ENCODE measurements at places on chromosomes 2 and 18. TPM values are rescaled to one million over a fixed set of nuclear protein-coding genes. Genes with fewer than 3 reads are reported as not detected.
A peak's percentile ranks its signal among the peaks of the same experiment; 100 is the strongest.

Gene ALPG
- not detected for total RNA-seq

Gene RNF152
- total RNA-seq: 131 TPM

Gene MSTN
- total RNA-seq: not detected

DNA sequence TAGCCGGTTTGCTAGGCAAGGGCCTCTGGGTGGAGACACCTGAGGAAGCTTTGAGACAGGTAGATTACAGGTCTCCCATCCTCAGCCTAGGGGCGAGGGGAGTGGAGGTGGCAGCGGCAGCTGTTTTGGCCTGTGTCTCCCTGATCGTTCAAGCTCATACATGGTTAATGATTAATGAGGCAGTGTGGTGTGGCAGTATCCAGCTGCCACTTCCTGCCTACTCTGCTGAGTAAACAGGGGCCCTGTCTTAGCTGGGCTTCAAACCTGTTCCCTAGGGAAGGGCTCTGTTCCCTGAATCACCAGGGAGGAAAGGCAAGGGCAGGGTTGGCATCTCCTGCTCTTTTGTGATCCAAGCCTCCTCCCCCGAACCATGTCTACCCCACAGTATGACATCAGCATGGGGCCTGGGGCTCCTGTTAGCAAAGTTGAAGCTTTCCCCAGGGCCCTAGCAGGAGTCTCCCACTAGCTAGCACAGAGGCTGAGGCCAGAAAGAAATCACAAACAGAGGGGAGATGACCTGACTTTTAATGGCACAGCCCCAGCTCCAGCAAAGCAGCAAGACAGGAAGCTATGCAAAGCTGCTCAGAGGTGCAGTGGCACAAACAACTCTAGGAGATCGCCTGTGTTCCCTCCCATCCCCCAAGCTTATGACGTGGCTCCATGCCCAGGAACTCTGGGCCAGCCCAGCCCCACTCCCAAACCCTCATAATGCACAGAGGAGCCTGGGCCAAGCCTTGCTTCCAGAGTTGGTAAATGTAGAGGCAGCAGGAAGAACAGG lies 3.7 kb upstream of the TUBA4B start:
- H3K27me3 ChIP-seq: peaks cover 30% of the 10 kb centered on the region
- peak overlapping the region; percentile 17 for H3K4me3 ChIP-seq
- peaks cover 21% of the 10 kb centered on the region for H3K4me1 ChIP-seq
- H3K36me3 ChIP-seq: peaks cover 14% of the 10 kb centered on the region

GRCh38 chr2:652881-653480 lies 24.2 kb downstream of the TMEM18 start:
- no peak overlapping the region for H3K4me3 ChIP-seq
- no peak for DNase-seq
- H3K4me1 ChIP-seq: no peaks in the 10 kb centered on the region
- H3K27ac ChIP-seq: no peak overlapping the region

- H3K4me3 ChIP-seq: no peak overlapping the region
- no peaks in the 10 kb centered on the region for H3K36me3 ChIP-seq
- DNase-seq: no peak
Observed at GRCh38 chr2:23037596-23037995, 347.4 kb upstream of the KLHL29 start.

DNA sequence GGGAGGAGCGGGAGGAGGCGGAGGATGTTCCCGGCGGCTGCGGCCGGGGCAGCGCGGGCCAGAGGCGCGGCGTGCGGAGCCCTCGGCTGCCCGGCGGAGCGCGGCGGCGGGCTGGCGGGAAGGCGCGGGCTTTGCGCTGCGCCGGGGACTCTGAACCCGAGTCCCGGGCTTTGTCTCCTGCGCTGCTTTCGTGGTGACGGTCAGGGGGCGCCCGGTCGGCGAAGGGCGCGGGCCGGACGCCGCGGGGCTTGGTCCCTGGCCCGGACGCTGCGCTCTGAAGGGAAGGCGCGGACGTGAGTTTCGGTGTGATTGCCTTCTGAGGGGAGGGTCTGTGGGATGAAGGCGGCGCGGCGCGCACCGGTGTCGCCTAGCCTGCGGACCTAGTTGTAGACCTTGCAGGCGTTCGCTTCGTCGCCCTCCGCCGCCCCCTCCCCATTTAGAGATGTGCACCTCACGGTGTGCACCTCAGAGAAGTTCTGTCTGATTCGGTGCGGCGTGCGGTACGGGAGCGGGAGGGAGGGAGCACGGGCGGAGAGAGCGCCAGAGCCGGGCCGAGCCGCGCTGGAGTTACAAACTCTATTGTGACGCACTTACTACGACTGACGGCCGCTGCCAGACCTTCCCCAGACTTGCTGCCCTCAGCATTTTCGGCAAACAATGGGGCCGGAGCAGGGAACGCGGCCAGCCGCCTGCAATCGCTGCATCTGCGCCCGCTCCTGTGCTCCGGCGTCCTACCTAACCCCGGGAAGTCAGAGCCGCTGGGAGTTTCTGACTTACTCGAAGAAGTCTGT lies 2.1 kb downstream of the BCL2L11 start:
- H3K27ac ChIP-seq: peak overlapping the region; percentile 98
- peaks cover 38% of the 10 kb centered on the region for H3K36me3 ChIP-seq
- DNase-seq: peak; percentile 91
- H3K4me3 ChIP-seq: peak overlapping the region; percentile 85
- H3K27me3 ChIP-seq: peaks cover 24% of the 10 kb centered on the region

- H3K4me3 ChIP-seq: no peak overlapping the region
- no peak for DNase-seq
- H3K27me3 ChIP-seq: no peaks in the 10 kb centered on the region
- no peaks in the 10 kb centered on the region for H3K4me1 ChIP-seq
- H3K27ac ChIP-seq: no peak overlapping the region
Observed at GRCh38 chr2:147067136-147067535, 777.7 kb upstream of the ACVR2A start.

- peak overlapping the region; percentile 98 for H3K27ac ChIP-seq
- H3K4me1 ChIP-seq: no peaks in the 10 kb centered on the region
- H3K36me3 ChIP-seq: peaks cover 33% of the 10 kb centered on the region
- peak overlapping the region; percentile 91 for H3K4me3 ChIP-seq
Observed at GRCh38 chr2:200863782-200864175, 679 bp downstream of the CLK1 start.

GRCh38 chr2:20178249-20178607 lies 46.7 kb downstream of the SDC1 start:
- H3K4me3 ChIP-seq: no peak overlapping the region
- no peaks in the 10 kb centered on the region for H3K36me3 ChIP-seq
- no peak for DNase-seq
- peaks cover 3% of the 10 kb centered on the region for H3K27me3 ChIP-seq

DNA sequence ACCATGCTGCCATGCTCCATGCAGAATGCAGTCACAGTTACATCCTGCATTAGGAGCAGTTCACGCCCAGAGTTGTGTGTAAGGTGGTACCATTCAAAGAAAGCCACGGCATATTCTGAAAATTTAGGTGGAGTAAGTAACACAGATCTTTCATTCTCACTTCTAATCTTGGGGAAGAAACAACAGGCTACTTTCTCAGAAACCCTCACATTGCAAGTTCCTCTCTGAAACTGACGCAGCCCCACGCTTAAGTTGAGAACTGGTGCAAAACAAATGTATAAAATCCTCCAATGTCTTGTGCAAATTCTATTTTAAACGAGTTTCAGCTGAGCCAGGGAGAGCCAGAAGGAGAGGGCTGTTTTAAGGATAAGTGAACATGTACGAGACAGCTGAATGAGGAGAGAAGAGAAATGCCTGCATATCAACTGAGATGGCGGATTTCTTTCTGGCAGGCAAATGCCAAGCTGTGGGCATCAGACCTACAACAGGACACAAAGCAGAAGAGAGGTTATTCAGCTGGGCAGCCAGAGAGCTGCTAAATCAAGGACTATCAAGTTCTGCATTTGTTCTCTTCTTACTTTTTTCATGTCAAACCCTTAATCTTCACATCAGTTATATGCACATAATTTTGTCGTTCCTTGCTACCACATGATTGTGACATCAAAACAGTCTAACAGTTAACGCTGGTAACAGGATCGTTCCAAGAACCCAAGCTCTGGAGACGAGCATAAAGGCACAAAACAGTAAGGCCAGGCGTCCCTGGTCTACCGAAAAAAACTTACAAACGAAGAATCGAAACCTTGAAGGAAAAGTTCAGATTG lies 6.4 kb downstream of the ARL4C start:
- no peaks in the 10 kb centered on the region for H3K4me1 ChIP-seq
- H3K27ac ChIP-seq: no peak overlapping the region

- no peaks in the 10 kb centered on the region for H3K27me3 ChIP-seq
- DNase-seq: peak; percentile 40
- H3K27ac ChIP-seq: no peak overlapping the region
- H3K4me1 ChIP-seq: peaks cover 16% of the 10 kb centered on the region
- no peak overlapping the region for H3K4me3 ChIP-seq
- H3K36me3 ChIP-seq: no peaks in the 10 kb centered on the region
Observed at GRCh38 chr2:1701020-1701419, 43.3 kb downstream of the PXDN start.

DNA sequence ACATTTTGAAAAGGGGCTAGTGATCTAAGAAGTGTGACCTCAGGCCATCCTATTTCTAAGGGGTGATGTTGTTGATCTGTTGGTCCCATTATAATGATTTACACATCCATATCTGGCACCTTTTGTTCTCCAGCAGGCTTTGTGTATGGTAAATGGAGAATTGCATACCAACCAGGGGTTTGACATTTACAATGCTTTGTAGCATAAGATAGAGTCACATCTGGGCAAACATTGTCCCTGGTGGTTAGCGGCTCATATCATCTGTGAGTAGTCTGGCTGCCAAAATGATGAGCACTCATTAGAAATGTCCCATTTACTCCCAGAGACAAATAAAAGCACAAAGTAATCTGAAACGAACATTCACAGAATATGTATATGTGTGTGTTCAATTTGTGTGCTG lies 1775.5 kb upstream of the CELF4 start:
- H3K4me3 ChIP-seq: no peak overlapping the region
- DNase-seq: no peak
- no peaks in the 10 kb centered on the region for H3K27me3 ChIP-seq
- H3K4me1 ChIP-seq: peaks cover 4% of the 10 kb centered on the region

DNA sequence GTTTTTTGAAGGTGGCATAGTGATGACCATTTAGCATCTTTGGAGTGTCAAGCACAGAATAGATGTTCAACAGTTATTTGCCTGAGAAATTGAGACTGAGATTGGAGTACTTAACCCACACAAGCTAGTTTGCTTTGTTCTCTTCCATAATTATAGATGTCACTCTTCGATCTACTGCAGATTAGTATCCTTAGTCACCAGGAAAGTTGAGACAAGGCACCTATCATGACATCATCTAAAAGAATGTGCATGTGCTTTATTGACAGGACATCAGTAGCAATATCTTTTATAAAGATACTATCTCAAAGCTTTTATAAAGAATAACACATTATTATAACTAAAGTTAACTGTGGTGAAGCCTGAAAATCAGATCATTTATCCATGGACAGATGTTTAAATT lies 6.4 kb downstream of the VRK2 start:
- no peak for DNase-seq
- H3K27ac ChIP-seq: no peak overlapping the region
- H3K4me1 ChIP-seq: no peaks in the 10 kb centered on the region
- peaks cover 29% of the 10 kb centered on the region for H3K36me3 ChIP-seq
- no peaks in the 10 kb centered on the region for H3K27me3 ChIP-seq

GRCh38 chr2:234462218-234462992 lies 34.5 kb downstream of the ARL4C start:
- no peak for DNase-seq
- no peaks in the 10 kb centered on the region for H3K27me3 ChIP-seq
- no peaks in the 10 kb centered on the region for H3K4me1 ChIP-seq
- no peaks in the 10 kb centered on the region for H3K36me3 ChIP-seq
- no peak overlapping the region for H3K27ac ChIP-seq
- H3K4me3 ChIP-seq: no peak overlapping the region

DNA sequence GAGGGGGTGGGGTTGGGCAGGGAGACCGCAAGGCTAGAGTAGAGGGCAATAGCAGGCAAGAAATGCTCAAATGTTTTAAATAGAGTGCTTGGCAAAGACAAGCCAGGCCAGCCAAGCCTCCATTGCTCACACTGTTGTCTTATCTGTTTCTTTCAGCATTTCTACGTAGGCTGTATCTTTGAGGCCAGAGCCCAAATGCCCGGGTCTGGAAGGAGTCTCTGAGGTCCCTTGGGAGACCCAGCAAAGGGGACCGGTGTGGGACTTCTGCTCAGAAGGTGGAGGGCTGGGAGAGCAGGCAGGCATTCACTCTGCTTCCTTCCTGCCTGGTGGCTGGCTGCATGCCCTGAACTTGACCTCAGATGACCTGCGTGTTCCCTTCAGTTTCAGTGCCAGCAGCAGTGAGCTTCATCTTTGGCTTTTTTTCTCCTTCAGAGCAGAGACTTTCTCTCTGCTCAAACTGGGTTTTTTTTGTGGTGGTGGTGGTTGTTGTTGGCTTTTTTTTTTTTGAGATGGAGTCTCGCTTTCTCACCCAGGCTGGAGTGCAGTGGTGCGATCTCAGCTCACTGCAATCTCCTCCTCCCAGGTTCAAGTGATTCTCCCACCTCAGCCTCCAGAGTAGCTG lies 13.7 kb upstream of the TET3 start:
- H3K27ac ChIP-seq: no peak overlapping the region
- no peaks in the 10 kb centered on the region for H3K36me3 ChIP-seq
- H3K4me3 ChIP-seq: no peak overlapping the region
- H3K4me1 ChIP-seq: no peaks in the 10 kb centered on the region
- H3K27me3 ChIP-seq: no peaks in the 10 kb centered on the region

DNA sequence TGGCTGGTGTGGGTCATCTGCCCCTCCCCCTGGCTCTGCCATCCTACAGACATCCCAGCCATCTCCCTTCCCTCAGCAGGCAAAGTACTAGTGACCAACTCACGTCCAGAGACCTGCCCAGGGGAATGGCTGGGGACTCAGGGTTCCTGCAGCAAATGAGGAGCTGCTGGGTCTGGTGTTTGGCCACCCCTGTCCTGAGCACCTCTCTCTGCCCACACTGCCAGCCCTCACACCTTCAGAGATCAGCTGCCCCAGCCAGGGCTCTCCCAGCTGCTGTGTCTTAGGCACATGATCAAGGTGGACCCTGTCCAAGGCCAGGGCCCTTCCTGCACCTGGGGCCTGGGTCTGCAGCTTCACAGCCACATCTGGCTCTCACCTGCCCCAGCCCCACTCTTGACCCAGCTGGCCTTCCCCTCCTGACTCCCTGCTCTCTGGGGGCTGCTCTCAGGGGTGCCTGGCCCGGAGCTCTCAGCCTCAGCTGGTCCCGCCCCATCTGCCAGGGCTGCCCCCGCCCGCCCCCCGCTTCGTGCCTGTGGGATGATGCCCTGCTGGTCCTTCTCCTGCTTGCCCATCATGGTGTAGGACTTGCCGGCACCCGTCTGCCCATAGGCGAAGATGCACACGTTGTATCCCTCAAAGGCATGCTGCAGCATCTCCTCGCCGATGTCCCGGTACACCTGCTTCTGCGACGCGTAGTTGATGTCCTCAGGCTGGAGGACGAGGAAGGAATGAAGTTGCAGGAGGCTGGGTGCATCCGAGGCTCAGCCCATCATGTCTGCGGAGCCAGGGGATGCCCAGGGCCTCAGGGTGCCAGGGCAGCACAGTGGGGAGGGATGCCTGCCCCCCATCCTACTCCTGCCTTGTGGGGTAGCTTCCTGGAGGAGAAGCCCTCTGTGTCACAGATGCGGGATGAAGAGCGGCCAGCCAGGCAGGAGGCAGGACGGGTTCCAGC lies 32.2 kb downstream of the KIF1A start:
- no peaks in the 10 kb centered on the region for H3K36me3 ChIP-seq
- H3K4me1 ChIP-seq: no peaks in the 10 kb centered on the region
- H3K4me3 ChIP-seq: no peak overlapping the region
- no peak for DNase-seq
- no peak overlapping the region for H3K27ac ChIP-seq

GRCh38 chr2:106147665-106148064 lies 46.4 kb downstream of the UXS1 start:
- H3K4me3 ChIP-seq: no peak overlapping the region
- DNase-seq: no peak
- H3K27me3 ChIP-seq: no peaks in the 10 kb centered on the region
- H3K36me3 ChIP-seq: peaks cover 31% of the 10 kb centered on the region
- H3K27ac ChIP-seq: no peak overlapping the region

Measured in endodermal cell (in vitro differentiated cells).